Fibroblast of lung (primary cell): ENCODE measurements at places on chromosomes 6 and 20.
A peak's percentile ranks its signal among the peaks of the same experiment; 100 is the strongest.

DNA sequence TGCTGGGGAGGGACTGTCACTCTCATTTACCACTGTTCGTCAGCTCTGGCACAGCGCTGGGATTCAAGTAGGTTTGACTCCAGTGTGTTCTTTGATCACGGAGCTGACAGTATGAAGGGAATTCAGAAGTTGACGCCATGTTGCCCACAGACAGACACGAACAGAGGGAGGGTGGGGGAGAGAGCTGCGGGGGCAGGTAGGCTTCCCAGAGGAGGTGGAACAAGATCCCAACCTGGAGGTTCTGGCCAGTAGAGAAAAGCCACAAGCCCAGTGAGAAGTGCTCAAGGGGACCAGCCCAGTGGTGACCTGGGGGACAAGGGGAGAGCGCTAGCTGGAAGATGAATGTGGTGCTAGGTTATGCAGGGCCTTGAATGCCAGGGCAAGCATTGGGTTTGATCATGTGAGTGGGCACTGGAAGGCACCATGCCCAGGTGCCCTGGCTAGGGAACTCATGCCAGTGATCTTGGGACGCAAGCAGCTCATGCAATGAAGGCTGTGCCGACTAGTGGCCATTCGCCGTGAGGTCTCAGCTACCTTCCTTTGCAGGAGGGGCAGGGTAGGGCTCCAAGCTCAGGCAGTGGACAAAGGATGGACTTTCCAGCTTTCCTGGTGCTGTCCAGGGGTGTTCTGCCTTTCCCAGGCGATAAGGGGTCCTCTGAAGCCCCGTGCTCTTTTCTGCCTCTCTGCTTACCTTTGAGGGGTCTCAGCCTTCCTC lies 50.4 kb upstream of the APCDD1L start:
- DNase-seq: no peak

DNA sequence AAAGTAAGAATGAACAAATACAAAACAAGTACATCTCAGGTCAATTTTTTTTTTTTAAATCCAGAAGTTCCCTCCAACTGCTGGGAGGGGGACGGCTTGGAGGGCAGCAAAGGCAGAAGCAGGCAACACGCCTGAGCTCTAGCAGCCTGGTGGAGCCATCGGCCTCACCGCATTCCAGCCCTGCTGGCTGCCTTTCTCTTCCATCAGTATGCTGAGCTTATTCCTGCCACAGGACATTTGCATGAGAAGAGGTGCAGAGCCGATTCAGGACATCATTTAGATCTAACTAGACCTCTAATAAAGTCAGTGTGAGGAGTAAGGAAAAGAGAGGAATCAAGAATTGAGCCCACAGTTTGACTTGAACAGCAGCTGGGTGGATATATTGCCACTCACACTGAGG lies 318.8 kb downstream of the ZFAND3 start:
- no peak for DNase-seq

DNA sequence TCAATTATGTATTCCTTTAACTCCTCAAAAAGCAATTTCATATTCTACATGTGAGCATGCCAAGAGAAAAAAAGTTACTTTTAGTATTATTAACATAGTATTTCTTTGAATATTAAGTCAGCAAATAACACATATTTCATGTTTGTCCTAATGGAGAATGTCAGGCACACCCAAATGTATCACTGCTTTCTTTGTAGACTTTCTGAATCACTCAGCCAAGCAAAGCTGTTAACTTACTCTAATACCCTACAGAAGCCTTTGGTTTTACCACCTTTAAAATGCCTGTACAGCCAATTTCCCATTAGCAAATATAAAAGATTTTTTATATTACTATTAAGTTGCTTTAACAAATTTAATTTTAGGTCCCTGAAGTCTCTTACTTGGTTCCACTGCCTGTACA lies 23.8 kb downstream of the FRK start:
- DNase-seq: no peak

GRCh38 chr20:12970372-12970821 lies 38.4 kb upstream of the SPTLC3 start:
- DNase-seq: peak; percentile 39

GRCh38 chr6:34522761-34523160 lies 33.4 kb downstream of the SPDEF start:
- DNase-seq: no peak

- no peak for DNase-seq
These were observed 141.0 kb downstream of the OR2B2 start for GRCh38 chr6:27771235-27771634.

DNA sequence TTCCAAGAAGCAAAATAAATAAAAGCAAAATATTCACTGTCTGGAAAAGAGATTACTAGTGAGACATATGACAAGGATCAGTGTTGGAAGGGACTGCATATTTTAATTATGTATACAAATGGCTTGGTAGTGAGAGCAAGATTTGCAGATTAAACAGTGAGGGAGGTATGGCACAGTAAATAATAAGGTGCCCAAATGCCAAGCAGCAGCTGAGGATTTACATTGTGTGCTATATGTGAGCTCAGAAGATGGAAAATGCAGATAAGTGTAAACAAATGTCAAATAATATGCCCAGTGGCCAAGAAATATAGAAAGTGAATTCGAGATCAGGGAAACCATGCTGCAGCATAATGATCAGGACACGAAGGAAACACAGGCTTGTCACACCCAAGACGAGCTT lies 173.8 kb upstream of the NRSN1 start:
- DNase-seq: no peak

- DNase-seq: peak; percentile 29
These were observed 236.0 kb downstream of the ADGRG6 start for GRCh38 chr6:142537612-142538478.
